ENCODE measurements at places on chromosomes 16 and 17.
A peak's percentile ranks its signal among the peaks of the same experiment; 100 is the strongest.

DNA sequence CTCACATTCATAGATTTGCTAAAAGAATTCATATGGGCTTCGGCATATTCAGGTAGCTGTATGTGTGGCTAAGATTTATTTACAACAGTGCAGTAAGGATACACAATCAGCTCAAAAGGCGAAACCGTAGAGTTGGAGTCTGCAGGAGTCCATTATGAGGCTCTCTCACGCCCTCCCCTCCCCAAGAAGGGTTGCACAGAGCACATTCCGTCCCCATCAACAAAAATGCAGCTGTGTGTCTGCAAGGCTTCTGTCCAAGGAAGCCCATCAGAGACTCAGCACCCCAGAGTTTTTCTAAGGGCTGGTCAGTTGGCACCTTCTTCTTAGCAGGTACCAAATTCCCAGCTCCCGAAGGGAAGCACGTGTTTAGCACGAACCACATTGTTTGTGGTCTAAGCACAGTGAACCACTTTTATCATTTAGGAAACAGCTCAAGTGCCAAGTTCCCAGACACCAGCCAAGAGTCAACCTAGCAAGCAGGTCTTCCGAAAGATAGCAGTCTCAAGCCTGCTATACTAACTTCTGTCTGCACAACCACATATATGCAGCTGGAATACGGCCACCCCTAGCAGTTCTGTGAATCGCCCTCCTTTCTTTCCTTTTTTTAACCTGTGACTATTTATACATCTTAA is 28.5 kb upstream of the MEAK7 start:
- no peak for DNase-seq

- no peak for DNase-seq
These were observed 180.0 kb downstream of the BANP start for GRCh38 chr16:88131256-88131655.

GRCh38 chr17:56150649-56151048 is 2.6 kb upstream of the ANKFN1 start:
- no peak for DNase-seq

- no peak for DNase-seq
These were observed 484.0 kb downstream of the WWOX start for GRCh38 chr16:78583441-78583840.

DNA sequence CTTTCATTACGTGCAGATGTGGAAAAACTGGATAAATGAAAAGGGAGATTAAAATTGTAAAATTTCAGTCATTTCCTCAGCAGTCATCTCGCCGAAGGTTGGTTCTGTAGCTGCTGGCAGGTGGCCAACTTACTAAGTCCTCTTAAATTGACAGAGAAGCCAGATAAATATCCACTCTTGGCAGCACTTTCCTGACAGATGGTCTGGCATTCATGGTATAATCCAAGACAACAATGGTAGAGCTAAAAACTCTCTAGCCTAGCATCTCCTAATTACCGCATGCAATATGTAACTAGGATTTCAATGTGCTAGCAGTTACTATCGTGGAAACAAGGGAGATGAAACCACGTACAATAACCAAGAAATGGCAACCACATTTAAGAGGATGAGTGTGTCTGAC is 306.3 kb downstream of the CNTNAP4 start:
- DNase-seq: peak; percentile 79

- DNase-seq: no peak
These were observed 128.3 kb downstream of the CCDC144A start for GRCh38 chr17:16818340-16818739.

DNA sequence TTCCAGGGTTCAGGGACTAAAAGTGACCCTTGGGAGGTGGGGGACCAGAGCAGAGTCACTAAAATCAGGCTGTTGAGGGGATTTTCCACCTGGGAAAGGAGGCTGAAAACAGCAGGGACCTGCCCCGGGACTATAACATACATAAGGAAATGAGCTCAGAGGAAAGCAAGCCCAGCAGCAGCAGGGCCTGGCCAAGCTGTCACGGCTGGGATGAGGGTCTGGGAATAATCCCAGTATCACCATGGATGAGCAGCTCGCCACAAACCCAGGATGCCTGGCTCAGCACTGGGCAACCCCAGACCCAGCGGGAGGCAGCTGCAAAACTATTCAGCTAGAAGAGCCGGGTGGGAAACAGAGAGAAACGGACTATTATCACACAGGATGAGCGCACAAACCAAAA is 72.4 kb downstream of the RPH3AL start:
- DNase-seq: no peak

- DNase-seq: no peak
These were observed 17.0 kb downstream of the KCTD2 start for GRCh38 chr17:75064040-75064439.

DNA sequence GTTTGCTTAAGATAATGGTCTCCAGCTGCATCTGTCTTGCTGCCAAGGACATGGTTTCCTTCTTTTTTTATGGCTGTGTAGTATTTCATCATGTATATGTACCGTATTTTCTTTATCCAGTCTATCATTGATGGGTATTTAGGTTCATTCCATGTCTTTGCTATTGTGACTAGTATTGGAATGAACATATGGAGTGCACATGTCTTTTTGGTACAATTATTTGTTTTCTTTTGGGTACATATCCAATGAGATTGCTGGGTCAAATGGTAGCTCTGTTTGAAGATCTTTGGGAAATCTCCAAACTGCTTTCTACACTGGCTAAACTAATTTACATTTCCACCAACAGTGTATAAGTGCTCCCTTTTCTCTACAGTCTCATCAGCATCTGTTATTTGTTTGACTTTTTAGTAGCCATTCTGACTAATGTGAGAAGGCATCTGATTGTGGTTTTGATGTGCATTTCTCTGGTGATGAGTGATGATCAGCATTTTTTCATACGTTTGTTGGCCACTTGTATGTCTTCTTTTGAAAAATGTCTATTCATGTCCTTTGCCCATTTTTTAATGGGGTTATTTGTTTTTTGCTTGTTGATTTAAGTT is 66.2 kb downstream of the TNFRSF13B start:
- DNase-seq: no peak

DNA sequence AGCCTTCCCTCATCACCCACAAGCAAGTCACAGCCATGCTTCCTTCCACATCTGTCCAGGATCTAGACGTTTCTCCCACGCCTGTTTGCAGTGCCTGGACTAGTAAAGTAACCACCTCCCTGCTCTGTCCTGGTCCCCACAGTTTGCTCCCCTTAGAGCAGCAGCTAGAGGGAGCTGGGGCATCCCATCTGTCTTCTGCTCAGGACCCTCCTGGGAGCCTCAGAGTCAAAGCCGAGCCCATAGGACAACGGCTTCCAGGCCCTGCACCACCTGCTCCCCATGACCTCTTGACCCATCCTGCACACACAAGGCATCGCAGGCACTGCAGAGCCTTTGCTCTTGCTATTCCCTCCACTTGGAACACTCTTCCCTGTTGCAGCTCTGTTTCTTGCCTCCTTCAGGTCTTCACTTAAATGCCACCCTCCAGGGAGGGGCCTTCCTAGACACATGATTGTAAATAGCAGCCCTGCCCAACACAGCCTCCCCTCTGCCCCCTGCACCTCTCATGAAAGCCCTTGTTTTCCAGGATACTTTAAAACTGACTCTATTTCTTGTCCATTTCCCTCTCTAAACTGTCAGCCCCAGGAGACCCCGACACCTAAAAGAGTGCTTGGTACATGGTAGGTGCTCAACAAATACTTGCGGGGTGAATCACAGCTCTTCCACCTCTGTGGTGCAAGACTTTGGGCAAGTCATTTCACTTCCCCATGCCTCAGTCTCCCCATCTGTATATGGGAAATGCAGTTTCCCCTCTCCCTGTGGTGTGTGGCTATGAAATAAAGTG is 3.1 kb downstream of the NATD1 start:
- no peak for DNase-seq

DNA sequence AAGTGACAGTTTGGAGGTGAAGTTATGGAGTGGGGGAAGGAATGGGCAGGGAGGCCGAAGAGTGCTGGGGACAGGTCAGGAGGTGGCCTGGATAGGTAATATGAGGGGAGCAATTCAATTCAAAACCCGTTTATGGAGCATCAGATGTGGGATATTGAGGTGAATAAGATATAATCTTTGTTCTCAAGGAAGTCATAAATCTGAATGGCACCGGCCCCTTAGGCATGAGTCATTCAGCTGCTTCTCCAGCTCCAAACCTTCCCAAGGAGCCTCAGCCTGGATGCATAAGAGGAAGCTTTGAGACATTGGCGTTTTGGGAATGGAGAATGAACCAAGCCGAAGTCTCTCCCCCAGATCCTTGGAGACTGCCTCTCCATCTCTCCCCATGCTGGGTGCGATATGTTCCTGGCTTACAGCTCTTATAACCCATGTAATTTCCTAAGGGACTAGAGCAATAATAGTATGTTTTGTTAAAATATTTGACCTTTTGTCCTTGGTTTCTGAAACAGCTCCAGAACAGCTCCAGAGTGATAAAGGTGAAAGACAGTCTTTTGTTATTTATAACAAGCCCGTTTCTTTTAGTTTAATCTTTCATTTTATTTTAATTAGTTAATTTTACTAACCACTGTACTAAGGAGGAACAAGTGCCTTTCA is 1.7 kb downstream of the TUBG2 start:
- DNase-seq: no peak

- no peak for DNase-seq
These were observed 137.3 kb upstream of the CIBAR2 start for GRCh38 chr16:85249418-85250146.

GRCh38 chr17:55440391-55440790 is 18.8 kb upstream of the MMD start:
- no peak for DNase-seq

DNA sequence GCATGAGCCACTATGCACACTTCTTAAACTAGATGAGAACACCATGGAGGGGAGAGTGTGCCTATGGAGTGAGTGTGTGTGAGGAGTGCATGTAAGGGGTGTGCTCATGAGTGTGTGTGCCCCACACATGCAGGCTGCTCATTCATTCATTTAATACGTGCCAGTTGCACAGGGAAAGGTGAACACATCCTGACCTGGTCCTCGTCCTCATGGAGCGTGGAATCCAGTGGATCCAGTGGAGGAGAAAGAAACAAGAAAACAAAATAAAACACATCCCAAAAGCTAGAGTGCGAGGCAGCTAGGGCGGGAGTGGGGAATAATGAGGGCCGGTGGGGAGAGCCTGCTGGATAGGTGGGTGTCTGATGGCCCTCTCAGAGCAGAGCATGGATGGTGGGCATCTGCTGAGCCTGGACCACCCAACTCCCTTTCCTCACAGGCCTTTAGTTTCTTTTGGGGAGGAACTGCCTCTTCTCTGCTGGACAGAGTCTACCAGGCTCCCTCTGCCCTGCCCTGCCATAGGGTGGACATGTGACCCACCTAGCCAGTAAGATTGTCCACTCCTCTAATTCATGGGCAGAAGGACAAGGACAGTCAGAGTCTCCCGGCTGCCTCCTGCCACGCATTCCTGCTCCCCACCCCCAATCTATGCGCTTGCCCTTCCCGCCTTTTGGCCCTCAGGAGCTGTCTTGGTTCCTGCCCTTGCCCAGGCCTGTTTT is 204.3 kb downstream of the RAB11FIP4 start:
- no peak for DNase-seq

GRCh38 chr17:40980117-40980516 is 4.0 kb downstream of the KRT40 start:
- no peak for DNase-seq

DNA sequence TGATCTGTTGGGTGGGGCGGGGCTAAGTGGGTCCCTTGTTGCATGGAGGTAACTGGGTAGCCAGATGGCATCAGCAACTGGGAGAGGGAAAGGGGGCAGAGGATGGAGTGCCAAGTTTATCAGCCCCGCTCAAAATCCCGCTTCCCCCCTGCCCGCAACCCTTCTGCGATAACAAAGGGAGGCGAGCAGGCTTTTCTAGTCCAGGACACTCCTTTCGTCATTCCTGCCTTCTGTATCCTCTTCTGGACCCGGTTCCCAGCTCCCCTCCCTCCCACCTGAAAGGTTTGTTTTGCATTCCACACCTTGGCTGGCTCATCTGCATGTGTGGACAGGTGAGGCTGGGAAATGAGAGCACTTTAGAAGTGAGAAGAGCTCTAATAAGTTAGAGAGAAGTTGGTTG is 53.3 kb downstream of the HLF start:
- DNase-seq: no peak

DNA sequence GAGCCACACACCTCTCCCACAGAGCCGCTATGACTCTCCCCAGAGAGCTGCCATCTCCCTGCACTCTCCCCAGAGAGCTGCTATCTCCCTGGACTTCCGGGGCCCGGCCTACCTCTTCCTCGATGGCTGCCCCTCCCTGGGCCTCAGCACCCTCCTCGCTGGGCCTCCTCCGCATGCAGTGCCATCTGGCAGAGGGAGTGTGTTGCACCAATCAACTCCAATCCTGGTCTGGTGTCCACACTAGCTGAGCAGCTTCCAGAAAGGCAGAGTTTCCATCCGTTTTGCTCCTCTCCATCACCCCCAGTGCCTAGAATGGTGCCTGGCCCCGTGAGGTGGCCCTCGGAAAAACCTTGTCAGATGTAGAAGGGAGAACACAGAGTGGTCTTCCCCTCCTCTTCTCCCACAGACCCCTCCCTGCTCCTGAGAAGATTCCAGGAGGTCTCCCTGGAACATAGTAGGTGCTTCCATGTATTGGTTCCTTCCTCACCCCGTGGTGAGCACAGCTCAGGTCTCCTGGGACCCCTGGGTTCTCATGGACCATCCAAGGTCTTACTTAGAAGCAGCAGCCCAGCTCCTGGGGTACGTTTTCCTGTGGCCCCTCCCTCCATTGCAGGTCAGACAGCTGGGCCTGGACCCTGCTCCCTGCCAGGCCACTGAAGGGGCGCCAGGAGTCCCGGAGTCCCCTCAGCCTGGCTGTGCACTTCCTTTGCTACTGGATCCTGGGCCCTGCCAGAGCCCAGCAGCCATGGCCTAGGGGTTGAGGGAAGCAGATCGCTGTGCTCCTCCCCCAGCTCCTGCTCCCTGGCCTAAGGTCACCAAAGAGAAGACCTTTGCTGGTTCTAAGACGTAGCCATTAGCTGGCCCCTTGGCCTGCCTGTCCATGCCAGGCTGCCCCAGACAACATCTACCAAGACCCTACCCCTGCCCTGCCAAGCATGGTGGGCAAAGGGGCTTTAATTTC is 233.8 kb upstream of the GSE1 start:
- DNase-seq: no peak

GRCh38 chr16:66134875-66135274 is 231.6 kb upstream of the CDH5 start:
- DNase-seq: no peak

GRCh38 chr17:65542610-65543009 is 18.8 kb downstream of the AXIN2 start:
- no peak for DNase-seq

- DNase-seq: no peak
These were observed 183.8 kb upstream of the XYLT1 start for GRCh38 chr16:17654571-17654970.

Measured in NCI-H2081 treated with DMSO at 0.1 percent for 48 hours (cell line).